ENCODE measurements at places on chromosomes 5 and 9.

- no peak for DNase-seq
Observed at GRCh38 chr5:178672630-178673029, 45.8 kb upstream of the CLK4 start.

- no peak for DNase-seq
Observed at GRCh38 chr9:136013524-136014034, 52.4 kb upstream of the UBAC1 start.

DNA sequence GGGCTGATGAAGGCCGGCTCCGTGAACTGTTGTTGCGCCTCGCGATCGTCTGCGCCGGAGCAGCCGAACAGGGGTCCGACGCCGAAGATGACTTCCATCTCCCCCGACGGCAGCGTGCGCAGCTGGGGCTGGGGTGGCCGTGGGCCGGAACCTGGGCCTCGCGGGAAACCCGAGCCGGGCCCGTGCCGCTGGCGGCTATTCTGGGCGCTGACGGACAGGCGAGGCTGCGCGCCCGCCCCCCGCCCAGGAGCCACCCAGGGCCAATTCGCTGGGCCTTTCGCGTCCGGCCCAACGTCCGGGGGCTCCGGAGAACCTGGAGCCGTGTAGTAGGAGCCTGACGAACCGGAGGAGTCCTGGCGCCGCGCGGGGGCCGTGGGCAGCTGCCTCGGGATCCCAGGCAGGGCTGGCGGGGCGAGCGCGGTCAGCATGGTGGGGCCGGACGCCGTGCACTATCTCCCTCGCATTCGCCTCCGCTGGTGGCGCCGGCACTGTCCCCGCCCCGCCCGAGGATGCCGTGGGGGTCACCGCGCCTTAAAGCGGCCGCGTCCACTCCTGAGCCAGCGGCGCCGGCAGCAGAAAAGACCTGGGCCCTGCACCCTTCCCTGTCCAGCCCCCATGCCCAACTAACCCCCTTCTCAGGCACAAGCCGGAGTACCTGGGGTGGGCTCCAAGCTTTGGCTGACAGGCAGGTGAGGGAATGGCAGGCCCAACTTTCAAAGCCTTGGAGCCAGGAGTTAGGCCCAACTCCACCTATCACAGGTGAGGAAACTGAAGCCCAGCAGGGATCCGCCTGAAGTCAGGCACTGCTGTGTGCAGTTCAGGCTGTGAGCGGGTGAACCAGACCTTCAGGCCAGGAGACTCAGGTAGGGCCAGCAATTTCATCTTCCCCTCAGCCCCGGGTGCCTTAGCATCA is at the start of gene PROB1:
Gene PROB1 (minus strand): TSS at position 451 of the 913 bp plus-strand sequence. CDS start 23 bp downstream, at position 428.
- DNase-seq: no peak

GRCh38 chr9:98805506-98806272 is 1.8 kb upstream of the GALNT12 start:
- DNase-seq: no peak

DNA sequence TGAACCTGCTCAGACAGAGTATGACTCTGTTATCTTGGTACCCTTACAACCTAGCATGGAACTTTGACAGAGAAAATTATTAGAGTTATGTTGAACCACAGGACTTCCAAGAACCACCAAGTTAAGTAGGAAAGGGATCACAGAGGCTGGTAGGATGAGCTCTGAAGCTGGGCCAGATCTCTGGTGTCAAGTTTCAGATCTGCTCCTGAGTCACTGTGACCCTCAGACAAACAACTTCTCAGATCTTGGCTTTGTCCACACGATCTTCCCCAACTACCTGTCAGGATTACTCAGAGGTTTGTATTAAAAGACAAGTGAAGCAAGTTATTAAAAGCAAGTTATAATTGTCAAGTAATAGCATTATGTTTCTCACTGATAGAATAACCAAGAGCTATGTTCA is 189.0 kb downstream of the SEC61B start:
- DNase-seq: no peak

DNA sequence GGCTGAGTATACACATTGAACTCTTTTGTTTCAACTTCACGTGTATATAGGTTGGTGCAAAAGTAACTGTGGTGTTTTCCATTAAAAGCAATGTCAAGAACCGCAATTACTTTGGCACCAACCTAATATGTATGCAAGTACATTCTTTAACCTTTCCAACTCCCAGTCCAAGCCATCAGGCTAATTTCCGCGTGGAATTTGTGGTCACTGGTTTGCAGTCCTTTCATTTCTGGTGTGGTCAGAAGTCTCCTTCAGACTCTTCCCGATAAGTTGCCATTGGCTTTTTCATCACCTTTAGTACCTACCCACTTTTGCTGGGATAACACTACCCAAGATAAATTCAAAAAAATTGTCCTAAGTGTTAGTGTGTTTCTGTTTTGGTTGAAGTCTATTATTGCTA is 84.0 kb downstream of the RGS3 start:
- no peak for DNase-seq

DNA sequence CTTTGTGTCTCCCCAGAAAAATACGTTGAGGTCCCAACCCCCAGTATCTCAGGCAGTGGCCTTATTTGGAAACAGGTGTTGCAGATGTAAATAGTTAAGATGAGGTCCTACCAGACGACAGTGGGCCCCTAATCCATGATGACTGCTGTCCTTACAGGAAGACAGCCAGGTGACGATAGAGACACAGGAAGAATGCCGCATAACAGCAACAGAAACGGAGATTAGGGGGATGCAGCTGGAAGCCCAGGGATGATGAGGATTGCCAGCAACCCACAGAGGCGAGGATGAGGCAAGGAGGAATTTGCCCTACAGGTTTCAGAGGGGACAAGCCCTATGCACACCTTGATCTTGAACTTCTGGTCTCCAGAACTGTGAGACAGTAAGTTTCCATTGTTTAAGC is 46.5 kb downstream of the ROPN1L start:
- no peak for DNase-seq

- no peak for DNase-seq
Observed at GRCh38 chr5:120446068-120446492, 18.0 kb upstream of the PRR16 start.

GRCh38 chr5:155290937-155291336 is 277.4 kb downstream of the KIF4B start:
- no peak for DNase-seq

DNA sequence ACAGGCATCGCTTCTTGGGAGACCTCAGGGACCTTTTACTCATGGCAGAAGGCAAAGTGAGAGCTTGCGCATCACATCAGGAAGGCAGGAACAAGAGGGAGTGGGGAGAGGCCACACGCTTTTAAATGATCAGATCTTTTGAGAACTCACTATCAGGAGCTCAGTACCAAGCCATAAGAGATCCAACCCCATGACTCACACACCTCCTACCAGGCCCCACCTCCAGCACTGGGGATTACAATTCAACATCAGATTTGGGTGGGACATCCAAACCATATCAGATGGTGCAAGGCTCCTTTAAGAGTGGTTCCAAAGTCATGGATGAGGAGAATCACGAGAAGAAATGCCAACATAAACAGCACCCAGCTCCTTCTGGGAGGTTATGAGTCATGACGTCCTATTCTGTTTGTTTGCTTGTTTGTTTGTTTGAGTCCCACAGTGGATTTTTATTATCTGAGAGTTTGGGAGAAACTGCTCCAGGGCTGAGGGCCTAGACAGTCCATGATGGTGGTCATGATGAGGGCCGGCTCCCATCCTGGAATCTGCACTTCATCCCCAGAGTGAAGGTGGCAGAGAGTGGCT is 453.5 kb downstream of the GADD45G start:
- no peak for DNase-seq
